ENCODE measurements at places on chromosomes 16 and 17.

- DNase-seq: no peak
Measured at GRCh38 chr16:66610111-66610820, 5.8 kb downstream of the CMTM3 start.

- DNase-seq: no peak
Measured at GRCh38 chr17:37176723-37177122, 199.1 kb upstream of the C17orf78 start.

- DNase-seq: no peak
Measured at GRCh38 chr17:51948128-51948527, 210.4 kb downstream of the CA10 start.

GRCh38 chr16:82755570-82756282 lies 129.0 kb downstream of the CDH13 start:
- DNase-seq: no peak

DNA sequence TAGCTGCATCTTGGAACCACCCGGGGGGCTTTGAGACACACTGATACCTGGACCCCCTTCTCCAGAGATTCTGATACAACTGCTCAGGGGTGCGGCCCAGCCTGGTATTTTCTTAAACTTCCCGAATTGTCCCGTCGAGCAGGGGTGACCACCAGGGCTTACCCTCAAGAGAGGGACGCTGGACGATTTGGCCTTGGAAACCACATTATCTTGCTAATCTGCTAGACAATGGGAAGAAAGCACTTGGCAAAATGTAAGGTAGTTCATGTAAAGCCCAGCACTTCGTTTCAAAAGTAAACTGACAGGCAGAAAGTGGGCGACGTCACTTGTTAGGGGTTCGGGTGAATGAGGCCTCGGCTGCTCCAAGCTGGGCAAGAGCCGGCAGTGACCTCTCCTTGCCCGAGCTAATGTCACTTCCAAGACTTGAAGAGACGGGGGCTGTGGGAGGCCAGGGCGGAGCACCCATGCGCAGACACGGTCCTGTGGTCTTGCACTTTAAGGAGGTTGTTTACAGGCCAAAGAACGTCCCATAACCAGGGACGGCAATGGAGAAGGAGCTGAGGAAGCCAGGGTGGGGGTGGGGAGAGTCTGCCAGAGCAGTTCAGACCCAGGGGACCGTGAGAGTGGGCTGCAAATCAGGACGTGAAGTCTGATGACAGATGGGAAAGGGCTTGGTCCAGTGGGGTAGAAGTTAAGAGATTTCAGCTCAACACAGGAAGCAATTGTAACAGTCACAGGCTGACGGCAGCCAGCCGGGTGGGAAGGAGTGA lies 152.7 kb upstream of the GSE1 start:
- no peak for DNase-seq

GRCh38 chr16:66590322-66590721 lies 11.1 kb downstream of the CMTM2 start:
- no peak for DNase-seq

DNA sequence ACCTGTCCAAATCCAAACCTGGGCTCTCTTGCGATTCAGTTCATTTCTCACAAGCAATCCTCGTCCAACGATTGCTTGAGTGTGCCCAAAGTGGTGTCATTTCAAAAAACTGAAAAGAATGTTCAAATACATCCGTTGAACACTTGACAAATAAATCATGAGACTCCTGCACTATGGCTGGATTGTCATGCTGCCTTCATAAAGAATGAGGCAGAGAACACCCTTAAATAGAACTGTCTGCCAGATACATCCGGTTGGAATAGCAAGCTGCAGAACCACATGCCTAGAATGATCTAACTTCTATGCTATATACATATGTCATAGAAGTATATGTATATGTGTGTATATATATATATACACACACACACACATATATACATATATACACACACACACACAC lies 55.4 kb upstream of the HAPSTR1 start:
- no peak for DNase-seq
